ENCODE measurements at places on chromosomes 6 and 20.

DNA sequence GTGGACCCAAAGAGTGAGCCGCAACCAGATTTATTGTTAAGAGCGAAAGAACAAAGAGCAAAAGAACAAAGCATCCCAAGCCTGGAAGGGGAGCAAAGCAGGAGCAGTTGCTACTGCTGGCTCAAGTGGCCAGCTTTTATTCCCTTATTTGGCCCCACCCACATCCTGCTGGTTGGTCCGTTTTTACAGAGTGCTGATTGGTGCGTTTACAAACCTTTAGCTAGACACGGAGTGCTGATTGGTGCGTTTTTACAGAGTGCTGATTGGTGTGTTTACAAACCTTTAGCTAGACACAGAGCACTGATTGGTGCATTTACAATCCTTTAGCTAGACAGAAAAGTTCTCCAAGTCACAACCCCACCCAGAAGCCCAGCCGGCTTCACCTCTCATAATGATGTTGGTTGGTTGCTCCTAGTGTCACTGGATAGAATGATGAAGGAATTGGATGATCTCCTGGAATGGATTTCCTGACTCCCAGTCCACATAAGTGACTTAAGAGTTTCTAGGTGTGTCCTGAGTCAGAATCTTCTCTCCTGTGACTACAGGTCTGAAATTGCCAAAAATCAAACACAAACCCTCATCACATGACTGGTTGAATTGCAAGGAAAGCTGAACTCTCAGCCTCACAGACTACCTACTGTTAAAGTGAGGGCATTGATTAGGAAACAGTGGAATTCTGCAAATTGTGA lies 52.1 kb upstream of the CAP2 start:
- DNase-seq, result no peak

- no peak for DNase-seq
These were observed 39.3 kb downstream of the ALDH8A1 start for GRCh38 chr6:134910593-134910935.

GRCh38 chr6:52363228-52363867 lies 1.4 kb downstream of the PAQR8 start:
- no peak for DNase-seq

- DNase-seq, result no peak
These were observed 56.2 kb downstream of the CENPW start for GRCh38 chr6:126396131-126396530.

DNA sequence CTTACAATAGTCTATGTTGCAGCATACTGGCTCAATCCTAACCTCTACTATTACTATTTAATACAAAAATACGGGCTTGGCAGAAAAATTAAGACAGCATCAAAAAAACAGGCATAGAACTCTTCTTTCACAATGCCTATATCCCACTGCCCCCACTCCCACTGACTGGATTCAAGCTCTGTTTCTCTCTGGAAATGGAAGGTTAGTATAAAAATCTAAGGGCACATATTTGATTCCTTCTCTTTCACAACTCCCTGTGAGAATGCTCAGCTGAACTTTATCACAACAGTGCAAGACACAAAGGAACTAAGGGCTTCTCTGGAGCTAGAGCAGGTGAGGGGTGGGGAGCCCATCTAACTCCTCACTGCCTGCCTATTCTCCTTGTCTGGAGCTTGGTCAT lies 258.4 kb upstream of the FAM83B start:
- no peak for DNase-seq

DNA sequence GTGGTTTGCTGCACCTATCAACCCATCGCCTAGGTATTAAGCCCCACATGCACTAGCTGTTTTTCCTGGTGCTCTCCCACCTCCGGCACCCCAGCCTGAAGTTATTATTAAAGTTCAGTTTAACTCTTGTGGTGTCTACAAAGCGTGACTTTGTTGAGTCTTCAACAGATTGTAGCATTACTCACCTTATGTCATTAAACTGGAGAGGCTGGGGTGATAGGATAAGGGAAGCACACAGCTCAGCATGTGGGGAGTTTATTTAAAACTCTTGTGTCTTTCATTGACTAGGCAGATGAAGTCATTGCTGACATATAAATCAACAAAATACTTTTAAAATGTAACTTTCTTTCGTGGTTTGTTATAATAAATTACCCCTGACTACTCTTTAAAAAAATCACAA lies 84.7 kb upstream of the GCM1 start:
- no peak for DNase-seq

Measured in MV-4-11 (cell line).